Fibroblast of skin of left biceps (primary cell): ENCODE measurements at places on chromosomes 4 and X.

GRCh38 chr4:4625488-4625887 lies 83.6 kb upstream of the STX18 start:
- peak; percentile 38 for DNase-seq

- DNase-seq, result no peak
Measured at GRCh38 chrX:716136-716535, 85.5 kb downstream of the SHOX start.

DNA sequence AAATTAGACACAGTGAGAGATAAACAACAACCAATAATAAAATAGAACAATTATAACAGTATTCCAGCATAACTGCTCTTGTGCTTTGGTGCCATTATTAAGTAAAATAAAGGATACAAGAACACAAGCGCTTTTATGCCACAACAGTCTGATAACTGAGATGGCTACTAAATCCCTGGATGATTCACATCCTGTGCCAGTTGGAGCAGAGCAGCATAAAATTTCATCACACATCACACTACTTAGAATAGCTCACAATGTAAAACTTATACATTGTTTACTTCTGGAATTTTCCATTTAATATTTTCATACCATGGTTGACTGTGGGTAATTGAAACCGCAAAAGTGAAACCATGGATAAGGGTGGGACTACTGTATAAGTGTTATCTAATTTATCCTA lies 399.9 kb upstream of the CNKSR2 start:
- DNase-seq, result no peak

DNA sequence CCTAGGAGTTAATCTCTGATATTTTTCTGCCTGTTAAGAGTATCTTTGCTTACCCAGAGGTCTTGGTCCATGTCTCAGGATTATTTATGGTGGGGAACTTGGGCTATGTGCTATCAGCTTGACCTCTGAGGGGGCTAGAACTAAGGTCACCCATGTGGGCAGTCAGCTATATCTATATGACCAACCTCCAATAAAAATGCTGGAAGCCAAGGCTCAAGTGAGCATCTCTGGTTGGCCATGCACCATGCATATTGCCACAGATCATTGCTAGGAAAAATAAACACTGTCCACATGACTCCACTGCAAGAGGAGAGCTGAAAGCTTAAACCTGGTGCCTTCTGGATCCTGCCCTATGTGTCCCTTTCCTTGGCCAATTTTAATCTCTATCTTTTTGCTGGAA lies 196.5 kb upstream of the SLC7A11 start:
- no peak for DNase-seq

- DNase-seq, result no peak
Measured at GRCh38 chrX:1529328-1529727, 7.7 kb downstream of the P2RY8 start.

DNA sequence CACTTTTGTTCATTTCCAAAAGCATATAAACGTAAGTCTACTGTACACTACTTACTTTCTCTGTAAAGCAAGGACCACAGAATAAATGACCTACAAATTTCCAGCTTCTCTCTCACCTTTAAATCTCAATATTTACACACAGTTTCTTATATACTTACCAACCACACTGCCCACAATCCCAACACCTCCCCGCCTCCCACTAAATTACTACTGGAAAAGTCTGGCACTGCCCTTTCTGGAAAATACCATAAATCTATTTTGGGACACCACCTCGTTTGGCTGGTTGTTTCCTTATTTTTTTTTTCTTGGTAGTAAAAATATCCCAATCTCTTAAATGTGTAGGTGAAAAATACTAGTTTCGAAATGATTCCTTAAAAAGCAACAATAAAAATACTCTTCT lies 19.6 kb downstream of the FAT1 start:
- no peak for DNase-seq

- DNase-seq, result no peak
Measured at GRCh38 chr4:181581983-181582382, 661.2 kb upstream of the TENM3 start.

- no peak for DNase-seq
Measured at GRCh38 chr4:10891866-10892265, 207.3 kb upstream of the CLNK start.

DNA sequence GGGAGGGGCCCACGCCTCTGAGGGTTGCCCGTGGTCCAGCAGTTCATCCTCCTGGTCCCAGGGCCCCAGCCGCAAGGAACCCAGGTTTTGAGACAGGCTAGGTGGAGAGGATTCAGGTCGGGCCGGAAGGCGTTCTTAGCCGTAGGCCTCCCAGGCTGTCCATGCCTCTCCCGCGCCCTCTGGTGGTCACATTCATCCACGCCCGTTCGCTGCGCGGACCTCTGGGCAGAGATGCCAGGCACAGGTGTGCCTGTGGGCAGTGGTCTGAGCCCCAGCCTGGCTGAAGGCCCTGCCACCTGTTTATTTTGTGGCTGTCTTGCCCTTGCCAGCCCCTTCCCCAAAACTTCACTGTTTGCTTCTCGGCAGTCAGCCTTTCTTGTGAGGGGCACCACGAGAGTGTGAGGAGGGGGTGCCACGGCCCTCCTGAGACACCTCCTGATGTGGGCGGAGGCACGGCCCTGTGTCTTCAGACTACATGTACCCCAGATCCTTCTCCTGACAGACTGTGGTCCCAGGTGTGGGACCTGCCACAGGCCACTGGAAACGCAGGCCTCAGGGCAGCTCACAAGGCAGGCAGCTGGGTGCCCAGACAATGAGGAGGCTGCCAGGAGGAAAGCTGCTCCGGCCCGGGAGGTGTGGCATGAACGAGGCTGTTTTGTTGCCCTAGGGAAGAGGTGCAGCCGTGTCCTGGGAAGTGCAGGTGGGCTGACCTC lies 5.0 kb downstream of the UVSSA start:
- no peak for DNase-seq
